ENCODE measurements at places on chromosomes 2 and 18. TPM values are rescaled to one million over a fixed set of nuclear protein-coding genes. Genes with fewer than 3 reads are reported as not detected.

GRCh38 chr2:19738707-19739106 lies 163.1 kb downstream of the TTC32 start:
- peak; percentile 87 for DNase-seq

DNA sequence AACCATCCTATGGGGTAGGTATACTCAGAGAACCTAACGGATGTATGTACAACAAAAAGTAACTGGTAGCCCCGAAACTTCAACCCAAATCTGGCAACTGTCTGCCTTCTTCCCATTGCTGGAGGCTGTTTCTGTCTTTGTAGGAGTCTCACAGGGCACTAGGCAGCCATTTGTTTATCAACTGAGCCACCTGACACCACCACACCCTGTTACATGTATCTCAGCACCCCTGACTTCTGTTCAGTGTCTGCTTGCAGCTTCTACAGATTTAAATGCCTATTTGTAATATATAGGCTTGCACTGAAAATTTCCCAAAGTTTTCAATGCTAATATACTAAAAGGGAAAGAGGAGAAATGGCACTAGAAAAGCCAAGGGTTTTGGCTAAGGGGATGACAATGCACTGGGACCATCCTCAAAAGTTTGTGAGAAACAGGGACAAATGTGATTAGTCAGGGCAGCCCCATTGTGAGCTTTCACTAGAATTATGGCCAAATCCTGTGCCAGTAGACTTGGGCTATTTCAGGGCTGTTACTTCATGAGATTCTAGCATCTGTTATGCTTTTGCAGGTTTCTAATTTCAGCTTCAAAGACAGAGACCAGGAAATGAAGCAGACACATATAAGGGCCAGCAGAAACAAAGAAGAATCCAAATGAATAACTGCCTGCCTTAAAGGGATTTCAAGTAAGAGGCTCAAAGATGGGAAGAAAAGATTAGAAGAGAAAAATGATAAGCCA lies 103.3 kb downstream of the MYO5B start:
- DNase-seq, result no peak

GRCh38 chr2:192184349-192184748 lies 10.4 kb downstream of the TMEFF2 start:
- DNase-seq, result no peak

GRCh38 chr2:44102790-44103562 lies 65.7 kb upstream of the PPM1B start:
- no peak for DNase-seq

DNA sequence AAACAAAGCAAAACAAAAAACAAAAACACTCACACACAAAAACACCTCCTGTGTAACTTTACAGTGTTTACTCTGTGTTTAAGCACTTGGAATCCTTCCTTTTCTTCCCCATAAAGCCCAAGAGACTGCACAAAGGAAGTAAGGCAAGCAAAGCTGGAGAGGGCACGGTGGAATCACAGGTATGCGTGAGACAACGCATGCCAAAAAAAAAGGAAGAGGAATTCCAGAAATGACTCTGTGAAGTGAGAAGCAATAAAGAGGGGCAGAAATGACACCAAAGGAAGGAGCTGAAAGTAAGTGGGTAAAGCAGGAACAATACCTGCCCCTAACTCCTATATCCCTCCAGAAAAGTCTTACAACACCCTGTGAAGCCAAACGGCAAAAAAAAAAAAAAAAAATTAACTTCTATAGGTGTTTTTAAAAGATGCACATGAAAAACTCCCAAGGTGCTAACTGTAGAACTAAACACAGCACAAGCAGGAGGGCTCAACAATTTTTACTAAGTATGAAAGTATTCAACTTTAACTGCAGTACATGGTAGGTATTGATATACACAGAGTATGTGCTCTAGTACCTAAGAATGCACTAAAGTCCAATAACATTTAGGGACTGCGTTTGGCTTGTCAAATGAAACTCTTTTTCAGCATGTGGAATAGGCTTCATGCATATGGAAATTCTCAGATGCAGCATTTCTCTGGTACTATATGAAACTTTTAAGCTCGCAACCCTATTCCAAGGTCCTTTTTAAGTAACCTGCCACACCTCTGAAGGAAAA lies 9.1 kb downstream of the RND3 start:
- DNase-seq, result no peak

GRCh38 chr2:66305718-66306117 lies 129.2 kb upstream of the MEIS1 start:
- DNase-seq, result peak; percentile 89

DNA sequence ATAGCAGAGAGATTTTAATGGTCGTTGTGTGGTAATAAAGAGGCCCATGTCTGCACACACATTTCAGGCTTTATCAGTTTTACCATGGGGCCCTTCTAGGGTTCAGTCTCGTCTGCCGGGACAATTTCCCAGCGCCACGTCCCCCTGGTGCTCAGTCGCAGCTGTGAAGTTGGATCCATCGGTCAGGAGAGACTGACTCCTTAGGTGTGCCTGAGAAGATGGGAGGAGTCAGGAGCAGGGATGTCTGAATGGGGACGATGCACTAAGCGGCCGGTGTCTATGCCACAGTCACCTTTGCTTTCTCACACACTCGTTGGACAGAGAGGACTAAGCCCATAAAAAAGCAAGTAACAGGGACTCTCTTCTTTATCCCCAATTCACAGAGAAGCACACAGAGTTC lies 71.4 kb downstream of the TWIST2 start:
- peak; percentile 28 for DNase-seq

GRCh38 chr18:61639886-61640285 lies 252.9 kb downstream of the RNF152 start:
- DNase-seq, result no peak

DNA sequence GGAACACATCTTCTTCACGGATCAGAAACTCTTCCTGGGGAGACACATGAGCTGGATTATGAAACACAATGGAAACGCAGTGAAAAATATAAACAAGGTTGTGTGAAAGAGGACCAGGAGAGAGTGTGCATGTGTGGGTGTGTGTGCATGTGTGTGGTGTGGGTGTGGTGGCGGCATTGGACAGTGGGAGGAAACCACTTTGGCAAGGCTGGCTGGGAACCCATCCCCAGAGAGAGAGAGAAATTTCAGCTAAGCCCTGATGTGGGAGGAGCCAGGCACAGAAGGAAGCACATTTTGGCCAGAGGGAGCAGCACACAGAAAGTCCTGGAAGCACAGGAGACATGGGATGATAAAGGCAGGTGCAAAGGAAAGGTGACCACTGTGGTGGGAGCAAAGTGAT lies 147.6 kb upstream of the COPS8 start:
- no peak for DNase-seq

DNA sequence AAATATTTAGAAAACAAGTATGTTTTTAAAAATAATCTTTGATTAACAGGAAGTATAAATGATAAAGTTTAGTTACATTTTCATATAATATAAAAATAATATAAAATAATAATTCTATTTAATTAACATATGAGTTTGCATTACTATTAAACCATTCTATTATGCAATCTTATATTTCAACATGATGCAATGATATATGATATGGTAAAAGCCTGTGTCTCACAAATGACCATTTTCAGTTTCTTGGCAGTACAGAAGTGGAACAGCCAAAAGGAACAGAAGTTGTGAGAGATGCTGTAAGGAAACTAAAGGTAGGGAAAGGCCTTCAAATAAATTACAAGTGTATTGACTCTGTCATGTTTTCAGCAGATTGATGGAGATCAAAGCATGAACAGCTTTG lies 230.8 kb downstream of the GULP1 start:
- no peak for DNase-seq

DNA sequence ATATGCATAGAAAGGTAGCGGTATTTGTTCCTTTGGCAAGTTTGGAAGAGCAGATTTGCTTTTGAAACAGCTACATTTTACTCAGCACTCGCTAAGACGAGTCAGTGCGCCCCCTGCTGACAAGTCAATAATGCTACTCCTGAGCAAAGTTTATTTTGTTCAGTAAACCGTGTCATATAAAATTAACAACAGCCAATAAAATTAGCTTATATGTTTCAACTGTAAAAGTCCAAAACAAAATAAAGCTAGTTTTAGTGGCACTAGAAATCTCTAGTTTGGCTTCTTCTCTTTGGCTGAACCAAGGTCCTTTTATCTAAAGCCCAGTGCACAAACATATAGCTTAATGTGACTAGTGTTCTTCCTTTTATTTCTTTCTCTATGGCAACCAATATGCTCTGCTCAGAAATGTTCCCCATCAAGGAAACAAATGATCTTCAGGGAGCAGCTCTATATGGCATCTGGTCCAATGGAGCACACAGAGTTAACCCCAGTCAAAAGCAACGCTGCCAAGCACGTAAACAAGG lies 4.2 kb upstream of the POU3F3 start:
- DNase-seq, result no peak

- no peak for DNase-seq
Observed at GRCh38 chr2:1606421-1607235, 137.7 kb downstream of the PXDN start.

GRCh38 chr2:125471963-125472362 lies 1184.0 kb upstream of the GYPC start:
- no peak for DNase-seq

- no peak for DNase-seq
Observed at GRCh38 chr2:230821261-230821990, 43.3 kb upstream of the ITM2C start.

- peak; percentile 88 for DNase-seq
Observed at GRCh38 chr2:46780411-46780800, 135.2 kb downstream of the MCFD2 start.

GRCh38 chr2:205034034-205034433 lies 488.8 kb downstream of the PARD3B start:
- DNase-seq, result no peak

GRCh38 chr2:225725726-225726125 lies 326.2 kb downstream of the NYAP2 start:
- no peak for DNase-seq

The IMP4 gene
- 48.0 TPM for polyA plus RNA-seq

The GCG gene
- 10.6 TPM for polyA plus RNA-seq

The CGREF1 gene
- not detected for polyA plus RNA-seq

The CRYGD gene
- not detected for polyA plus RNA-seq

The C2orf81 gene
- polyA plus RNA-seq, result 0.46 TPM

The TUBA4B gene
- not detected for polyA plus RNA-seq

The ZNF407 gene
- polyA plus RNA-seq, result 1.4 TPM

The CYP27A1 gene
- 14.6 TPM for polyA plus RNA-seq

The ACVR1 gene
- polyA plus RNA-seq, result 9.8 TPM

The PDCL3 gene
- 36.8 TPM for polyA plus RNA-seq
